ENCODE measurements at places on chromosomes 2 and 18.

GRCh38 chr18:27921904-27922751 lies 254.8 kb downstream of the CDH2 start:
- no peak for DNase-seq

DNA sequence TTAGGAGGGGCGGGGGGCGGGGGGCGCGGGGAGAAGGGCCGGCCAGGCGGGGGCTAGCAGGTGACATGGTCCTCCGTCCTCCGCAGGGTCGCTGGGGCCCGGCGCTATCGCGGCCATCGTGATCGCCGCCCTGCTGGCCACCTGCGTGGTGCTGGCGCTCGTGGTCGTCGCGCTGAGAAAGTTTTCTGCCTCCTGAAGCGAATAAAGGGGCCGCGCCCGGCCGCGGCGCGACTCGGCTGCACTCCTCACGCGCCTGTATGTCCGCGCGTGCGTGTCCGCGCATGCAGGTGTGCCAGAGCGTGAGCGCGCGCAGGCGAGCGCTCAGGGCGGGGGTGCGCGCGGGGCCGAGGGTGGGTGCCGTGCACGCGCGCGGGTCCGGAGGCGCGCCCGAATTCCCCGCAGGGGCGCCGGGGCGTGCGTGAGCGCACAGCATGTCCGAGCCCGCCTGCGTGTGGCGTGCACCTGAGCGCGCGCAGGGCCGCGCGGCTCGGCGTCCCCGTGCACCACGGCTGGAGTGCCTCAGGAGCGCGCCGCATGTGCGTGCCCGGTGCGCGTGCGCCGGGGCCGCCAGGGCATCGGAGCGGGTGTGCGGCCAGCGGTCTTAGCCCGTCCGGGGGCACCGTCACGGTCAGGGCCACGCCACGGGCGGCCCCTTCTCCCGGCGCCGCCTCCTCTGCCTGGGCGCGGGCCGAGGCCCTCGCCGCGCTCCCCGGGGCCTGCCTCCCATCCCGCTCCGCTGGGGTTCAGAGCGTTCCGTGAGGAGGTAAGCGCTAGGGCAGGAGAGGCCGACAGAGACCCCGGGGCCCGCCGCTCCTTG lies 6.3 kb downstream of the SNORC start:
- no peak for DNase-seq

GRCh38 chr18:8307960-8308359 lies 301.3 kb upstream of the RAB12 start:
- no peak for DNase-seq

DNA sequence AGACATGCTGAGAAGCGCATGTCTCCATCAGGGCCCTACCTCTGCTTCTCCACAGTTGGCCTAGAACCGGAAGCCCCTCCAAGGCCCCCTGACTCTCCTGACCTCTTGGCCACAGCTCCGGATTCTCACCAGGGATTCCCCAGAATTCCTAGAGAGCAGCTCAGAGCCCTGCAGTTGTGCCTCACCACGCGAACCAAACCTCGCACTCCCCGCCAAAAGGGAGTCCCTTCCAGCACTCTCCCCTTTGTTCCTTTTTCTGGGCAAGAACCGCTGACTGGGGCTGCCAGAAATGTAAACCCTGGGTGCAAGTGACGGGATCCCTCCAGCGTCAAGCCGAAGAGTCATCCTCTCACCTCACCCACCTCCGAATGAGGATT lies 36.7 kb downstream of the AFF3 start:
- DNase-seq: no peak

DNA sequence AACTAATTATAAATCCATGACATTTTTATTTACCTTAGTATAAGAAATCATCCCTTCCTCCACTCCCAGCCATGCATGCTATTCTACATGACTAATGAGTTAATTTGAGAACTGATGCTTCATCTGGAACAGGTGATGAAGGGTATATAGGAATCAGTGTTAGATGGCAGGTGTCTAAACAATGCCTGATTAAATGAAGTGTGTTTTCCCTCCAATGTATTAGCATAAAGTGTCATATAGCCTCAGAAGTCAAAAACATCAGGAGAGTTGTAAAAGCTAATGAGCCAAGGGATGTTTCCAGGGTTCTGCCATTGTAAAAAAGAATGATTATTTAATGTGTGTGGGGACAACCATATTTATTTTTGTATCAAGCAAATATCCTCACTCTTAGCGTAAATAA lies 913.8 kb downstream of the DCC start:
- no peak for DNase-seq

GRCh38 chr2:69831354-69831905 lies 2.0 kb downstream of the GMCL1 start:
- DNase-seq: no peak

GRCh38 chr2:121663434-121663833 lies 14.2 kb upstream of the CLASP1 start:
- DNase-seq: no peak

DNA sequence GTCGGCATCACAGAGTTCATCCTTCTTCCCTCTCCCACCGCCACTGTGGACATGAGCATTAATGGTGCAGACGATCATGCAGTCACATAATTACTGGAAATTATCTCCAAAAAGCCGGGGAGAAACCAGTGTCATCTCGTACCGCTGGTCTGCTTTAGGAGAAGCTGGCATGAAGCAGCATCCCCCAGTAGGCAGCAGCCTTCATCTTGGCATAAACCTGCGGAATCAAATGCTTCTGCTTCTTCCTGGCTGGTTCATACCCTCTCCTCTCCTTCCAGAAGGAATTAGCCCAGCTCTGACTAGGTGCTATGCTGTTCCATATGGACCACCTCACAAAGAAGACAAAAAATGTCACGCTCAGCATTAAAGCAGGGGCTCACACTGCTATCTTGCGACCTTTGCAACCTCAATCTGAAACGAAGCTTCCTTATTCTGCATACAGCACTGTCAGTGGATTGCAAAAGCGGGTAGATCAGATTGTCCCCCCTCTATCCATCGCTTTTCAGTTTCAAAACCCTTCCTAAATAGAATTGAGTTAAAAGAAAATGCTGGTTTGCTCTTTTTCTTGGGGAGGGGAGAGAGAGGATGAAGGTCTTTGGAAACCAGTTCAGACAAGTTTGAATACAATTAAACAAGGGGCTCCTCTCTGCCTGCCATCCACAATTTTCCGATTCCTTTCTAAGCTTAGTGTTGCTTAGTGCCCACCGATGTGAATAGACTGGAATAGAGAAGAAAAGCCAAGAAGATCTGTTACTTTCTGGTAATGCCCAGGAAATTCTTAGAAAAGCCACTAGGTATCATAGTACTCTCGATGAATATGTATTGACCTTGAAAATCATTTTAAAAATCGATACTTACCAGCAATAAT lies 212.1 kb upstream of the ZNF521 start:
- no peak for DNase-seq

GRCh38 chr2:147348931-147349555 lies 495.8 kb upstream of the ACVR2A start:
- DNase-seq: no peak

- DNase-seq: no peak
Measured at GRCh38 chr2:6288791-6289190, 576.9 kb downstream of the CMPK2 start.

DNA sequence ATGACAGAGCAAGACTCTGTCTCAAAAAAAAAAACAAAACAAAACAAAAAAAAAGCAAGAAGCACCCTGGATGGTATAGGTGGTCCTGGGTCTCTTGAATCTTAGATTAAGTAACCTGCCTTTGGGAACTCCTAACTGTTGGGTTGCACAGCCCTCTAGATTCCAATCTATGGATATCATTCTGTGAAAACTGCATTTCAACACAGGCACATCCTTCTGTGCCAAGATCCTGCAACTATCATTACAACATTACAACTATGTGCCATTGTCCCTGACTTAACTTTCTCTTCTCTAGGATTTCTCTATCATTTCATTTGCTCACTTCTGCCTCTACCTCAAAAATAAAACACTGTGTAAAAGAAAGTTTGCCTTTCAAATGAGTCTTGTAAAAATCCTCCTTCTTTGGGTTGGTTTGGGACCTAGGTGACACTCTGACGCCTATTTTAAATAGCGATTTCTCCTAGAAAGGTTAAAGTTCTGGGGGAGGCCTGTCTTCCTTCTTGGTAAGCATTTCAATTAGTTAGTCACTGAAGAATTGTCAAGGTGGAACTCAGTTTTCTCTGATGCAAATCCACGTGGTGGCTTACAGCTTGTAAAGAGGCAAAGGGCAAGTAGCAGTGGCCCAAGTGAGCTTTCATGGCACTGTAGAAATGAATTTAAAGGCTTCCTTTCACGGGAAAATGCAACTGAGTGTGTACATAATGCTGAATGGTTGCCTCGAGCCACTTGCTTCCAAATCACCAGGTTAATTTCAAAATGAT lies 9.2 kb downstream of the LGALSL start:
- no peak for DNase-seq

DNA sequence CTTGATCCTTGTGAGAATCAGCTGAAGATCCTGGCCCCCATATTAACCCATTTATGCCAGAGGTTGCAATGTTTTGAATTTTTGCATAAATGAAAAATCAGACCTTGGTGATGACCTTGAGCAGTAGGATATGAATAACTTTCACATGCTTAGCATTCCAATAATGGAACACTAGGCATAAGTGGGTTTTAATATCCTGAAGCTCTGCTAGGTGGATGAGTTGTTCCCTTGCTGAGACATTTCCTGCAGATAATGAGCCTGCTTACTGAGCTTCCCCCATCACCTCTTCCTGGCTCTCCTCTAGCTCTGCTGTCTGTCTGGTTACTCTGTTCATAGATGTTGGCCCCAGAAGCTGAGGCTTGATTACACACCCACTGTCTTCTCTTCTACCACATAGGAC lies 25.5 kb upstream of the SEC11C start:
- DNase-seq: no peak

DNA sequence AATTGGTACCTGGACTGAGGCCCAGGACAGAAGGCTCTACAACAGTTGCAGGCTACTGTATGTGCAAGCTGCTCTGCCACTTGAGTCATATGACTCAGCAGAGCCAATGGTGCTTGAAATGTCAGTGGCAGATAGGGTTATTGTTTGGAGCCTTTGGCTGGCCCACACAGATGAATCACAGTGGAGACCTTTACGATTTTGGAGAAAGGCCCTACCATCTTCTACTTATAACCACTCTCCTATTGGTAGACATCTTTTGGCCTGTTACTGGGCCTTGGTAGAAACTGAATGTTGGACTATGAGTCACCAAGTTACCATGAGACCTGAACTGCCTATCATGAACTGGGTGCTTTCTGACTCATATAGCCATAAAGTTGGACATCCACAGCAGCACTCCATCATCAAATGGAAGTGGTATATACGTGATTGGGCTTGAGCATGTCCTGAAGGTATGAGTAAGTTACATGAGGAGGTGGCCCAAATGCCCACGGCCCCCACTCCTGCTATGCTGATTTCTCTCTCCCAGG lies 88.9 kb upstream of the NRXN1 start:
- no peak for DNase-seq

- DNase-seq: no peak
Measured at GRCh38 chr2:62573137-62573731, 67.2 kb upstream of the TMEM17 start.

GRCh38 chr18:43982582-43982981 lies 698.1 kb upstream of the SETBP1 start:
- DNase-seq: no peak

DNA sequence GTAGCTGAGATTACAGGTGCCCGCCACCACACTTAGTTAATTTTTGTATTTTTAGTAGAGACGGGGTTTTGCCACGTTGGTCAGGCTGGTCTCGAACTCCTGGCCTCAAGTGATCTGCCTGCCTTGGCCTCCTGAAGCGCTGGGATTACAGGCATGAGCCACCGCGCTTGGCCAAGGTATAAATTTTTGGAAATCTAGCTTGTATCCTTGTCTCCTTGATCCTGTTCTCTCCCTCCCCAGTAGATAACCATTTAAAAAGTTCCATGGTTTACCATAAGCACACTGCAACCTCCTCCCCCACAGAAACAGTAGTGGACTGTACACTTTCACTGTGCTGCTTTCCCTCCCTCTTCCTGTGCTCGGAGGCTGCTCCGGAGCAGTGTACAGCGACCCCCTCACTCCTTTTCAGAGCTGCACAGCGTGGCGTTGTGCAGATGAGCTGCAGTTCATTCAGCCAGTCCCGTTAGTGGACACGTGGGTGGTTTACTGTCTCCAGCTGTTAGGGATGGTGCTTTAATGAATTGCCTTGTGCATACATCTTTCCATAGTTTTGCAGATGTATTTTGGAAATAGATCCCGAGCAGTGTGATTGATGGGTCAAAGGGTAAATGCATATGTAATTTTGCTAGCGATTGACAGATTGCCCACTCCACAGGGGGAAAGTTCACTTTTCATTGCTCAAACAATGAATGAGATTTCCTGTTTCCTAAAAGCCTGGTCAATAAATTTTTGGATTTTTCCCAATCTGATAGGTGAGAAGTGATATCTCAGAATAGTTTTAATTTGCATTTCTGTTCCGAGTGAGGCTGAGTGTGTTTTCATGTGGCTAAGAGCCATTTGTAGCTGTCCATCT lies 14.8 kb downstream of the ASB1 start:
- DNase-seq: no peak

GRCh38 chr2:78093436-78093835 lies 571.3 kb upstream of the LRRTM4 start:
- no peak for DNase-seq

DNA sequence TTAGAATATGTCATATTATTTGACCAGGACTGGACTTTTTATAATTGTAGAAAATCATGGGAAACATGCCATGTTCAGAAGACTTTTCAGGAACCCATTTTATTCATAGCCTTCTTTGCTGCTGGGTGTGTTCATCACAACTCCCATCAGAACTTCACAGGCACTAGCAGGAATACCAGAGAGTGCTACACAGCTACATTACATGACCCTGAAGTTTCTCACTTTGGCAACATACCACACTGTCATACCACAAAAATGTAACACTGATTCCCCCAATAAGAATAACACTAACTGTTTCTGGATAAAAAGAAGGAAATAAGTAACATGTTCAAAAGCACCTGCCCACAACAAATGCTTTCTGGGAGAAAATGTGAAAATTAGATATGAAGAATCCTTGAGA lies 405.4 kb downstream of the CDH2 start:
- DNase-seq: no peak

- no peak for DNase-seq
Measured at GRCh38 chr2:113920996-113921395, 31.1 kb downstream of the ACTR3 start.

GRCh38 chr18:59264651-59265245 lies 8.5 kb downstream of the RAX start:
- DNase-seq: no peak

DNA sequence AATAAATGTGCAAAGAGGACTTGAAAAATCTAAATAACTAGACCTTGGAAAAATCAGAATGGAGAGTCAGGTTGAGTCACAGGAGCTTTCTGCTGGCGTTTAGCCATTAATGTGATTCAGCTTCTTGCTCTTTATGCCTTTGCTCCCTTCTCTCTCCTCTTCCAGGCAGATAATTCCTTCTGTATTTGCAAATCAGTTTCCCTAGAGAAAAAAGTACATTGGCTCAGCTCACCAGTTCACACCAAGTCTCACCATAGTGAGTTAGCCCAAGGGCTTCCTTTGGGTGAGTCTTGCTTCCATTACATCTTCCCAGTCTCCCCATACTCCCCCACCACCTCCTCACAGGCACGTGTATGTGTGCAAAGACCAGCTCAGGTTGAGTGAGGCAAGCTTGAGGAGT lies 73.6 kb downstream of the CYBRD1 start:
- DNase-seq: no peak

GRCh38 chr2:70141212-70141901 lies 49.5 kb downstream of the C2orf42 start:
- peak; percentile 66 for DNase-seq

GRCh38 chr2:175154661-175155082 lies 13.3 kb downstream of the ATF2 start:
- no peak for DNase-seq

Data from Jurkat, Clone E6-1 (cell line).